ENCODE measurements at places on chromosomes 5 and 9. TPM values are rescaled to one million over a fixed set of nuclear protein-coding genes. Genes with fewer than 3 reads are reported as not detected.

PCDHA4 gene
- total RNA-seq = 3.5 TPM

AKNA gene
- total RNA-seq = 19.7 TPM

FAM200C gene
- 4.3 TPM for total RNA-seq

LARP1 gene
- 370 TPM for total RNA-seq

TMEM252 gene
- not detected for total RNA-seq

C5orf58 gene
- 1.4 TPM for total RNA-seq

GLRX gene
- total RNA-seq = 13.8 TPM

QRFP gene
- not detected for total RNA-seq

NMUR2 gene
- not detected for total RNA-seq

GRCh38 chr5:35198686-35199085 is 31.6 kb downstream of the PRLR start:
- no peaks in the 10 kb centered on the region for H3K36me3 ChIP-seq
- H3K27me3 ChIP-seq = no peaks in the 10 kb centered on the region
- no peak overlapping the region for H3K27ac ChIP-seq
- no peak for DNase-seq

DNA sequence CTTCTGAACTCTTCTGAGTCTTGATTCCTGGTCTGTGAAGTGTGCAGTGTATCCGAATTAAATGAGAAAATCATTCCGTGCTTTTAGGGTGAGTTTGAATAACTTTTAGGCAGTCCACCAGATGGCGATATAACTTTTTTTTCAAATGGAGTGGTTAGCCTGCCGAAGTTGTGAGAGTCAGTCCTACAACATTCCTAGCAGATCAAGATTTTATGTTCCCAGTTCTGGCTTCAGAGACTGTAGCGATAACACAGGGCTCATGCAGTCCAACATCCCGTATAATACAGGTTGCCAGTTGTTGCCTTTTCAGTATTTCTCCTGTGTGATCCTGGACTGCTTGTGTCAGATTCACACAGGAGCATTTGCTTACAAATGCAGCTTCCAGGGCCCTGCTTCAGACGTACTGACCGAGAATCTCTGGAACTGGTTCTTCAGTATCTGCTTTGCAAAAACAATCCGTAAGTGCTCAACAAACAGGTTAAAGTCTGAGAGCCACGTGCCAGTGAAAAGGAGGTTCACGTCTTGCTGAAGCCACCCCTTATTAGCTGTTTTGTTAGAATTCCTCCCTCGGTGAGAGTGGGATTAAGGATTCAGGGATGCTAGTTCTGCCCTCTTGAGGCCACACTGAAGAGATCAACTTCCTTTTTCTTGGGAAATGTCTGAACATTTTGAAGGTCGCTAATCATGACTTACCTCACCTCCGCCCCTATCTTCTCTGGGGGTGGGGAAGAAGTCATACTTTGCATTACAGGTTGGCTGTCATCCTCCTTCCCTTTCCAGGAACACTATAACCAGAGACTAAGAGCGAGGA is 22.8 kb downstream of the SMIM3 start:
- peaks cover 7% of the 10 kb centered on the region for H3K36me3 ChIP-seq
- no peak overlapping the region for H3K27ac ChIP-seq
- peak; percentile 74 for DNase-seq
- peak overlapping the region; percentile 69 for H3K4me3 ChIP-seq

DNA sequence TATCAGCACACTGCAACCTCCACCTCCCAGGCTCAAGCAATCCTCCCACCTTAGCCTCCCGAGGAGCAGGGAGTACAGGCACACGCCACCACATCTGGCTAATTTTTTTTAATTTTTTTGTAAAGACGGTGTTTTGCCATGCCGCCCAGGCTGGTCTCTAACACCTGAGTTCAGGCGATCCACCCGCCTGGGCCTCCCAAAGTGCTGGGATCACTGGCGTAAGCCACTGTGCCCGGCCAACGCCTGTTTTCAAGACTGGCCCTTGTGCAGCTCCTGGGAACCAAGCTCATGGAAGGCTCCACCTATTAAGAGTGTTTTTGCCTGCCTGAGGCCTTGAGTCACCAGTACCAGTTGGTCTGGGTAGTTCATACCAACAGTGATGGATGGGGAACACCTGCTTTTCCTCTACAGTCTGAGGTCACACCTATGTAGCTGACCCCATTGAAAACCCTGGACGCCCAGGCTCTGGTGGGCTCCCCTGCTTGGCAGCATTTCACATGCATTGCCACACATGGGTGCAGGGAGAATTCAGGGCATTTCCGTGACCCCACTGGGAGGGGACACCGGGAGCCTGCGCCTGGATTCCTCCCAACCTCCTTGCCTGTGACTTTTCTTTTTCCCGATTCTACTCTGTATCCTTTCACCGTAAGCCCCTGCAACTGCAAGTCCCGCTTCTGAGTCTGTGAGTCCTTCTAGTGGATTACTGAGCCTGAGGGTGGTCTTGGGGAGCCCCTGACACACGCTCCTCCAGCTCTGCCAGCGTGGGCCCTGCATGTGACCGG is 63.5 kb downstream of the ZNF354C start:
- H3K4me3 ChIP-seq = no peak overlapping the region
- H3K27me3 ChIP-seq = no peaks in the 10 kb centered on the region
- no peaks in the 10 kb centered on the region for H3K36me3 ChIP-seq
- H3K27ac ChIP-seq = no peak overlapping the region
- H3K4me1 ChIP-seq = no peaks in the 10 kb centered on the region

DNA sequence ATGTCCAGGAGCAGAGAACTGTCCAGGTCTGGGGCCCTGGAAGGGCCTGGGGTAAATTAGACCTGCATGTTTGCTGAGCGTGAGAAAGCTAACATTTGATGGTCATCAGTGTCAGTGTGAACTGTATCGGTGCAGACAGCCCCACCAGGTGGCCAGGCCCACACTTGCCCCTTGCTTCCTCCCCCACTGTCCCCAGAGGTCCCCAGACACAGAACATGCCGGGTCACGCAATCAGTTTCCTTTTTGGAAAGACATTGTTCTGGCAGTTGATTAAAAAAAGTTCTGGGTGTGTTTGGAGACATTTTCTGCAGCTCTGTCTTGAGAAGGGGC is 1.5 kb downstream of the NKD2 start:
- H3K27me3 ChIP-seq = peaks cover 15% of the 10 kb centered on the region
- no peaks in the 10 kb centered on the region for H3K4me1 ChIP-seq
- DNase-seq = no peak

DNA sequence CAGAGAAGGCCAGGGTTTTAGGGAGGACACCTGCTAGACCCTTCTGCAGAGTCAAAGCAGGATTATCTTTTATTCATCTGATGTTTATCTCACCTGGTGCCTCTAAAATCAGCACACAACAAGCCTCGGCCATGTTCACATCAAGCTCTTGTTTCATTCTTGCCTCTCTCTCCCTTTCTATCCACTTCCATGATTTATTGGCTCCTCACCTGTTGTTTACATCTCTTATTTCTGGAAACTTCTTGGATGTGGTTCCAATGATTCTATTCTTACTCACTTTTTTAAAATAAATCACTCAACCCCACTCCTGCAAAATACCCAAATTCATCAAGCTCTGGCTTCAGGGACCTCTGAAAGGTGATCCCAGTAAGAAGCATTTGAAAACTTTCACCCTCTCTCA is 407.0 kb upstream of the KLF4 start:
- no peaks in the 10 kb centered on the region for H3K36me3 ChIP-seq
- no peaks in the 10 kb centered on the region for H3K4me1 ChIP-seq
- no peak overlapping the region for H3K27ac ChIP-seq
- H3K4me3 ChIP-seq = no peak overlapping the region
- DNase-seq = no peak

DNA sequence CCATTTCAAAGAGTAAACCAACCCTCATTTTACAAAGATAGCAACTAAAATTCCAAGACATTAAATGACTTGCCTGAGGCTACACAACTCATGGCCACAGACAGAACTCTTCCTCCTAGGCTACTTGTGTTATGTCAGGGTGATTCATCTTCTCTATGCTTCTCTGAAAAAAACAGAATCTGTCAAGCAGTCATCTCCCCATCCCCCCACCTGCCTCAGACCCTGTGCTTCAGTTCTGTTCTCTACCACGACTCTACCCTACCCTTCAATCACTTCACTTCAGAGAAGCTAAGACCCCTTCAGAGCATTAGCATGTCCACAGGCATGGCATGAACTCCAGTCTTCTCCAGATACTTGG is 277.7 kb upstream of the PTGER4 start:
- H3K27ac ChIP-seq = no peak overlapping the region
- no peak overlapping the region for H3K4me3 ChIP-seq
- H3K27me3 ChIP-seq = no peaks in the 10 kb centered on the region
- no peak for DNase-seq
- no peaks in the 10 kb centered on the region for H3K36me3 ChIP-seq
- H3K4me1 ChIP-seq = no peaks in the 10 kb centered on the region

DNA sequence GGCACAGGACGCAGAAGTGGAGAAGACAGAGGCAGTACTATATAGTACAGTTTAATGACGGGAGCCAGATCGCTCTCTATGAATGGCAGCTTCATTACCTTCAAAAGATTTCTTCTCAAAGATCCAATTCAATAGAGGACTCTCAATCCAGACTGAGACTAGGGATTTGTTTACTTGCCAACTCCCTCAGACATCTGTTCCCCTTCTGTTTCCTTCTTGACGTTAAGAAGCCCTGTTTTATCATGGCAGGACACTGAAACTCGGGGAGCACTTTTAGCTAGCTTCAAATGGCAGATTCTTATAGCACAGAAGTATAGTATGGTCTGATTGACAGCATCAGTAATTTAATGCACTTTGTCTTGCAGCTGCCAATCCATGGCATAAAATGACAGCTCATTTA is 747.3 kb upstream of the C9orf72 start:
- H3K4me1 ChIP-seq = no peaks in the 10 kb centered on the region
- H3K36me3 ChIP-seq = no peaks in the 10 kb centered on the region
- H3K27ac ChIP-seq = no peak overlapping the region
- no peak overlapping the region for H3K4me3 ChIP-seq

DNA sequence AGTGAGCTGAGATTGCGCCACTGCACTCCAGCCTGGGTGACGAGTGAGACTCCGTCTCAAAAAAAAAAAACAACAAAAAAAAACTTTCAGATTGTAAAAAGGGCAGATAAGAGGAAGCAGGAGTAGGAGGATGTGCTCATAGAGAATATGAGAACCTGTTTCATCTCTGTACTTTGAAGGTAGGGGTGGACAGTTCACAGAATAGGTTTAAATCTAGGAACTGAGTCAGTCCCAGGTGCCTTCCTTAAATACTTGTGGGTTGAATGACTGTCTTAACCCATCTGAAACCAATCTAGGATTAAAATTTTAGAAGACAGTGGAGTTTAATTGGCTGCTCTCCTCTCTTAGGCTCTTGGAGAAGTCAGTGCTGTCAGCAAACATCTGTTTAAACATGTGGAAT is 12.4 kb downstream of the POLK start:
- DNase-seq = no peak
- no peaks in the 10 kb centered on the region for H3K27me3 ChIP-seq
- no peak overlapping the region for H3K27ac ChIP-seq
- H3K36me3 ChIP-seq = peaks cover 17% of the 10 kb centered on the region

DNA sequence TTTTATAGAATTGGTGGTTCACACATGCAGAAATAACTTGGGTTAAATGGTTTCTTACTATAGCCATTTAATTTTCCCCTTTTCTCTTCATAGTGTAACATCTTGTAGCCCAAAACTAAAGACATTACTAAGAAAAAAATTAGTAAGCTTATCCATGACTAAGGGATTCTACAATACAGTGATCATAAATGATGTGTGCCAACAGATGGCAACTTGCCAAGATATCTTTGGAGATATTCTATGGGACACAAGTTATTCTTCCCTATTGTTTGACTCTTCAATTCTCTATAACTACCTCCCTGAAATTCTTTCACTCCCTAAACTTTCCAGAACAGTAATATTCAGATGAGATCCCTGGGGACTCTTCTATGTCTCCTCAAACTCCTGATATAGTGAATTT is 580.6 kb downstream of the PTPRD start:
- DNase-seq = no peak
- no peak overlapping the region for H3K27ac ChIP-seq
- no peaks in the 10 kb centered on the region for H3K4me1 ChIP-seq
- H3K4me3 ChIP-seq = no peak overlapping the region

DNA sequence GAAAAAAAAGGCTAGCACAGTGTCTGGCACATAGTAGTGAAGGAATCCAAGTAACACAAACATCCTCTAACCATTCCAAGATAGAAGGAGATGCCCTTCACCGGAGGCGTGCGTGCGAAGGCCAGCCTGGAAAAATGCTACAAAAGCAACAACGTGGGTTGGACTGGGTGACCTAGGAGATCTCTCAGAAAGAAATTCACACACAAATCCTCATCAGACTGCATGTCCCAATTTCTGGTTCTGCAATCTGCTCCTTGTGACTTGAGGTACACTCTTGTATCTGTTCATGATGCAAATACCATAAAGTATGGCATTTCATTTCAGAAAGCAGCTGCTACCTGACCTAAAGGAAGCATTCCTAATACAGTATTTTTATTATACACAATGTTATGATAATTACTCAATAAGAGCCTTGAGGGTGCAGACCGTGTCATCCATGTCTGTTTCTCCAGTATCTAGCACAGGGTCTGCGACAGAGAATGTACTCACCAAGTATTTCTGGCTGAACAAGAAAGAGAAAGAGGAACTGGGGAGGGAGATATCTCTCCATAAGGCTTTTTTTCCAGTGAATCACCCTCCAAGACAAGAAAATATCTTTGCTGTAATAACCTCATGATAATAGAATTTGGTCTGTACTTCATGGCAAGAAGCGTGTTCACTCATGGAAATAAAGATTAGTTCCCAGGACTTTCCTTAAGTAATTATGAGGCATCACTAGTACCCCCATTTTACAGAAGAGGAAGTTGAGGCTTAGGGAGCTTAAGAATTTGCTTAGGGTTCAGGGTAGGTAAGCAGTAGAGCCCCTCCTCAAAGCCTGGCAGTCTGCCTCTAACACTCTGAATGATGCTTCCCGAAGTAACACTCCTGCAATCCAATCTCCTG is 138.3 kb downstream of the CDK5RAP2 start:
- H3K36me3 ChIP-seq = peaks cover 40% of the 10 kb centered on the region
- no peak overlapping the region for H3K27ac ChIP-seq
- H3K4me3 ChIP-seq = no peak overlapping the region
- DNase-seq = no peak

DNA sequence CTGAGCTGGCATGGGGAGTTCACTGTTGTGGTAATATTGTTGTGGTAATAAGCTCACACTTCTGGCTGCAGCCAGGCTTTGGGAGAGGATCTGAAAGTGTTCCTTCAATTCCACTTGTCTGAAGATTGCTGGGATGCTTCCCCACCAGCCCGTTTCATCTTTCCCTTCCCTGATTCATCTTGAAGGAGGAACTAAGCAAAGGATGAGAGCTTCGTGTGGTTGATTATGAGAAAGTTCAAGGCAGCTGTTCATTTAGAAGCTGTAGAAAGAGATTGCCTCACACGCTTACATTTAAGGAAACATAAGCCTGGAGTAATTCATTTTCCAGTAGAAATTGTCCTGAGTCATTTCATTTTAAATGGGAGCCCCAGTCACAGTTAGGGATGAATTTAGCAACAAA is 122.4 kb upstream of the GAS1 start:
- H3K4me3 ChIP-seq = no peak overlapping the region
- no peaks in the 10 kb centered on the region for H3K4me1 ChIP-seq
- no peaks in the 10 kb centered on the region for H3K27me3 ChIP-seq
- H3K27ac ChIP-seq = no peak overlapping the region

- H3K4me3 ChIP-seq = no peak overlapping the region
- H3K27me3 ChIP-seq = no peaks in the 10 kb centered on the region
- 0 out of 2 replicates have a peak, but pooled peaks cover 2% of the 10 kb centered on the region for H3K4me1 ChIP-seq
- no peak for DNase-seq
- H3K36me3 ChIP-seq = no peaks in the 10 kb centered on the region
Observed at GRCh38 chr5:149130121-149130914, 11.0 kb upstream of the ABLIM3 start.

GRCh38 chr5:157590478-157590877 is 14.9 kb upstream of the ADAM19 start:
- no peak overlapping the region for H3K4me3 ChIP-seq
- DNase-seq = no peak
- H3K4me1 ChIP-seq = no peaks in the 10 kb centered on the region
- H3K27ac ChIP-seq = no peak overlapping the region
- peaks cover 6% of the 10 kb centered on the region for H3K36me3 ChIP-seq
- no peaks in the 10 kb centered on the region for H3K27me3 ChIP-seq
